ENCODE measurements at places on chromosomes 1 and 21.
A peak's percentile ranks its signal among the peaks of the same experiment; 100 is the strongest.

DNA sequence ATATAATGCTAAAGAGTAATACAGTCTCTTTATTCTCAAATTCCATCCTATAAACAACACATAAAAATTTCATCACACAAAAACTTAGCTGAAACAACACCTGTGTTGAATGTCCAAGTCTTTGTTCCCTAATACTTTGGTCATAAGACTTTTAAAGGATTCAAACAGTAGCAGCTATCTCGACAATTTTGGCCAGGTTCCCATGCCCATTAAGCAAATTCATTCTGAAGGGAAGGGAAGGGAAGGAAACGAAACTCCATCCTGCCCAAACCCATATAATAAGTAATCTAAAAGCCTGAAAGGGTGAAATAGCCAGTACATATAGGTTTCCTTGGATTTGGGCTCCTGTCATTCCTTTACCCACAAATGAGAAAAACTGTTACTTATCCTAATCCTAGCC is 7.5 kb downstream of the IVNS1ABP start:
- no peak for DNase-seq

GRCh38 chr1:149917571-149918144 is at the start of gene SV2A:
SV2A (minus strand) TSS chr1:149917844; CDS start chr1:149913840, 4,004 bp downstream.
- peak; percentile 49 for DNase-seq

GRCh38 chr1:17162941-17163340 is 42.0 kb upstream of the PADI1 start:
- DNase-seq = no peak

DNA sequence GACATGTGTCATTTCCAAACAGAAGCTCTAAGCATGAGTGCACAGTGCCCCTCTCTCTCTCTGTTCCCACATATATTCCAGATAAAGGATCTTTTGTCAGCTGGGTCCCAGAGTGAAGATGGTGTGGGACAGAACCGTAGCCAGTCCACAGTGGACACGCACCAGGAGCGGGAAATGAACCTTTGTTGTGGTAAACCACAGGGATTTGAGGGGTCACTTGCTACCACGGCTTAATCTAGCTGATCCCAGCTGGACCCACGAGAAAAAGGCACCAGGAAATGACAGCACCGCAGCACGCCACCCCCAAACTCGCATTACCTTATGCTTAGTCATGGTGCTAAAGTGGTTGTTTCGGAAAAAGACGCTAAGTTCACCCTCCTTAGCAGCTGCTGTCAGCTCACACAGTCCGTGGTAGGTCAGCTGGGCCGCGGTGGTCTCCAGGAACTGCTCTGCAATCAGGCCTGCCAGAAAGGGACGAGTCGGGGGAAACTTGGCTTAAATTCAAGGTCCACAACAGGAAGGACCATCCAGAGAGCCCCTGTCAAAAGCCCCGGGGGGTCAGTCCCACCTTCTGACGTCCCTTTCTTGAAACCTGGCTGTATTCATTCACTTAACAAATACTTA is 7.5 kb downstream of the MINDY1 start:
- DNase-seq = peak; percentile 89

DNA sequence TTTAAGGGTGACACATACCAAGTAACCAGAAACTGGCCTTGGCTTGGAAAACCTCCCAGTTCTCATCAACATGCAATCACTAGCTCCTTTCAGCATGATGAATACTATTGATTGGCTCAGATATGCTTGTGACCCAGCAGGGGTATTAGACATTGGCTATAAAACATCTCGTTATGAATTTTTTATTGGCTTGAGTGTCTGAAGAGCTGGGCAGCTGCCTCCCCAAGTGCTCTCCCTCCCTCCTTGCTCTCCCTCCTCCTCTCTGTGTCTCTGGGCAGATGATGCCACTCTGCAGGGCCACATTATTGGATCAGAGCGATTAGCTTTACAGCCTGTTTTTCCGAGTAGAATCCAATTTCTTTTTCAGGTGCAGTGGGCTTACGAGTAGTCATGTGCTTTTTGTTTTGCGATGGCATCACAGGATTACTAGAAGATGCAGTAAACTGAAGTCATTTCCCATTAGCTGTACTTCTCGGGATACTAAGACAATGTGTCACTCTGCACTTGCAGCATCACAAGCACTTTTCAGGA is 79.3 kb upstream of the ATF3 start:
- peak; percentile 62 for DNase-seq

GRCh38 chr1:117112047-117112717 is 9.4 kb downstream of the TRIM45 start:
- DNase-seq = no peak

GRCh38 chr1:92910081-92910480 is 51.2 kb downstream of the DIPK1A start:
- DNase-seq = no peak

- no peak for DNase-seq
Observed at GRCh38 chr1:152487871-152488270, 22.7 kb upstream of the LCE5A start.

- DNase-seq = peak; percentile 99
Observed at GRCh38 chr1:52574594-52574993, 21.7 kb upstream of the TUT4 start.

DNA sequence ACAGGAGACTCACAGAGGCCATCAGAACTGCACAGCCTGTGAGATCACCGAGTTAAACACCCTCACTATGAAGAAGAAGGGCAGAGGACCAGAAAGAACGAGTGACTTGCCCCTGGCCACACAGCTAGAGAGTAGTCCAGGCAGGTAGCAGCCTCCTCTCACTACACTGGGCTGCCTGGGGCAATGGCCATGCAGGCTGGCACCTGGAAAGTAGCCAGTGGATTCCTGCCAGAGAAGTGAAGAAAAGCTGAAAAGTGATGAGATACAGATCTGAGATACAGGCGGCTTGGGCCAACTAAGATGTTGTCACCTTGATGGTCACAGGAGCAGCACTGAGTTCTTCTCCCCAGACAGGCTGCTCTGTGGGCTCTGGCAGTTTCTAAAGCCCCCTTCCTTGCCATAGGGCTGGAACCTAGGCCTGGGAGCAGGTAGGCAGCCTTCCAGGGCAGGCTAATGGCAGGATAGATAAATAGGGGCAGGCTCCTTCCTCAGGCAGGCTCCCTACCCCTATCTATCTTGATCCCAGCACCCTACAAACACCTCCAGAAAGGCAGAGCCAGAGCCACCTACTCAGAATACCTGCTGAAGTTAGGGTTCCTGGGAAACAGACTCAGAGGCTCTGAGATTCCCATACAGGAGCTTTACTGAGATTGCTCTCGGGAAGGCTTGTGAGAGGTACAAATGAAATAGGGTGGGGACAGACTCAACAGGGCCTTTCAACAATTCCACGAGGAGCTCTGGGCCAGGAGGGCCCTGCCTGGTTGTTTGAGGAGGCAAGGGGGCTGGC is 106.3 kb downstream of the BEND5 start:
- no peak for DNase-seq

DNA sequence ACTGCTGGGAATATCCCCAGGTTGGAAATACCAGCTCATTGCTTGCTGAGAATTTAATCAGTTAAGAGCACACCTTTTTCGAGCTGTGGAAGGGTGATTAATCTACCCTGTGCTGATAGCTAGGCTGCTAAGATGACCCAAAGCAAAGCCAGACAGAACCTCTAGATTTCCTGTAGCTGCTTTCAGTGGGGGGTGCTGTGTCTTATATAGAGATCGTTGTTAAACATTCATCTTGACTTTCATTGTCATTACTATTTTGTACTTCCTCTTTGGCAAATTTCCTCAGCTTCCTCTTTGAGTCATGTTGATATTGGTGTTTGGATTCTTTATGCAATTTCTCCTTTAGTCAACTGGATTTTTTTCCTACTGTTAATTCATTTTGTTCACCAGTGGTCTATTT is 155.3 kb downstream of the DISC1 start:
- DNase-seq = peak; percentile 10

GRCh38 chr1:71964188-71964587 is 318.2 kb downstream of the NEGR1 start:
- no peak for DNase-seq

- DNase-seq = peak; percentile 7
Observed at GRCh38 chr1:39788758-39789570, at the start of gene BMP8B. BMP8B (minus strand) TSS chr1:39788865; CDS start chr1:39788485, 380 bp downstream.

GRCh38 chr21:37917612-37918011 is 1.4 kb upstream of the KCNJ6 start:
- peak; percentile 80 for DNase-seq

- no peak for DNase-seq
Observed at GRCh38 chr1:34898330-34898761, 31.1 kb downstream of the DLGAP3 start.

- DNase-seq = no peak
Observed at GRCh38 chr1:229759586-229759985, 133.5 kb downstream of the URB2 start.

DNA sequence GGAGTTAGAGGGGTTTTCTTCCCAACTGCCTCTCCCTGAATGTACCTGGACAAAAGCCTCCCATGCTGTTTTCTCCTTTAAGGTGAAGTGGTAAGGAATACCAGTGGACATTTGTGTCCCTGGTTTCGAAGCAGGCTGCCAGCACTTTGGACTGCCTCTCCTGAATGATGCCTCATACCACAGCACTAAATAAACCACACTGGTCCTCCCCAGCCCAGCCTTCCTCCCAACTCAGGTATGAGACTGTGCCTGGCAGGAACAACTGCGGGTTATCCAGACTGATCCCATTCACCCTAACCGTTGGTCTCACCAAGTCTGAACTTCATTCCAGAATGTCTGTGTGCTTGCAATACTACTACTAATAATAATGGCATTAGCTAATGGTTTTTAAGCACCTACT is 9.3 kb downstream of the COQ8A start:
- no peak for DNase-seq

DNA sequence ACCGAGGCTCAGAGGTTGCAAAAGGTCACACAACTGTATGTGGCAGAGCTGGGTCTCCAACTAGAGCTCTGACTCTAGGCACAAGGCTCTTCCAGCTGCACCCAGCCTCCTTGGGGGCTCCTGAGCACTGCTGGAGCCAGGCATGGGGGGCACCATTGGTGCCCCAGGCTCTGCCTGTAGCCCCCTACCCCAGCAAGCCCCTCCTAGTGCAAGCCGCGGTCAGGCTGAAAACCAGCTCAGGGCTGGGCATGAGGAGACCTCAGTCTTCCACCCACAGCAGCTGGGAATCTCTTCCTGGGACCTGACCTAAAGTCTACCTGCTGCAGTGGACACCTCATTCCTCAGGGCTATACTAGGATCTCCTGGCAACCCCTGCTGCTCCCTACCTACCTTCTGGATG is 14.6 kb downstream of the TNNT2 start:
- no peak for DNase-seq

DNA sequence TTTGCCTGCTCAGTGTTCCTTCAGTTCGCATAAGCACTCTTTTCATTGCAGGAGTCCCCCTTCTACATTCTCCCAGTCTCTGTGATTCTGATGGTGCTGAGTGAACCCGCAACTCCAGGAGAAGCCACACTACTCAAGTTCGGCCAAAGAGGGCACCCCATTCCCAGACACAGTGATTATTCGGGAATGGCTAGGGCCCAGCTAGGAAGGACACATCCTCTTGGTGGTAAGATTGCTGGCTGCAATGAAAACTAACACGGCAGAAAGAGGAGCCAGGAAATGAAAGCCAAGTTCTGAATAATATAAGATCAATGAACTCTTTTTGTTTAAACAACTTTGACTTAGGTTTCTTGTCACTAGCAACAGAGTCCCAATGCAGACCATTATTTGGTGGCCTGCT is 14.9 kb downstream of the CREG1 start:
- no peak for DNase-seq

GRCh38 chr1:30645807-30646206 is 77.6 kb downstream of the MATN1 start:
- DNase-seq = peak; percentile 6

DNA sequence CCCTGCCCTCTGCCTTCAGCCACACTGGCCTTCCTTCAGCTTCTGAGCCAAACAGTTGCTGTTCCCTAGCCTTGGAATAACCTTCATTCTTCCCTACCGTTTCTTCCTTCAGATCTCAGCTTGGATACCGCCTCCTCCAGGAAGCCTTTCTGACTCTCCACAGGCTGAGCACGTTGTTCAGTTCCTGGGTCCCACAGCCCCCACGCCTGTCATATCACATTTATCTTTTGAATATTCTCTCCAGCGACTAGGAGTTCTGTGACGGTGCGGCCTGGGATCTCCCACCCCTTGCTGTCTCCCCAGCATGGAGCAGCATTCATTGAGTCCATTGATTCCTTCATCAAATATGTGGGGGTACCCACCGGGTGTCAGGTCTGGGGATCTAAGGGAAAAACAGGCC is 39.2 kb downstream of the EPHA2 start:
- no peak for DNase-seq

- peak; percentile 55 for DNase-seq
Observed at GRCh38 chr1:168261390-168261789, 19.3 kb upstream of the TBX19 start.

DNA sequence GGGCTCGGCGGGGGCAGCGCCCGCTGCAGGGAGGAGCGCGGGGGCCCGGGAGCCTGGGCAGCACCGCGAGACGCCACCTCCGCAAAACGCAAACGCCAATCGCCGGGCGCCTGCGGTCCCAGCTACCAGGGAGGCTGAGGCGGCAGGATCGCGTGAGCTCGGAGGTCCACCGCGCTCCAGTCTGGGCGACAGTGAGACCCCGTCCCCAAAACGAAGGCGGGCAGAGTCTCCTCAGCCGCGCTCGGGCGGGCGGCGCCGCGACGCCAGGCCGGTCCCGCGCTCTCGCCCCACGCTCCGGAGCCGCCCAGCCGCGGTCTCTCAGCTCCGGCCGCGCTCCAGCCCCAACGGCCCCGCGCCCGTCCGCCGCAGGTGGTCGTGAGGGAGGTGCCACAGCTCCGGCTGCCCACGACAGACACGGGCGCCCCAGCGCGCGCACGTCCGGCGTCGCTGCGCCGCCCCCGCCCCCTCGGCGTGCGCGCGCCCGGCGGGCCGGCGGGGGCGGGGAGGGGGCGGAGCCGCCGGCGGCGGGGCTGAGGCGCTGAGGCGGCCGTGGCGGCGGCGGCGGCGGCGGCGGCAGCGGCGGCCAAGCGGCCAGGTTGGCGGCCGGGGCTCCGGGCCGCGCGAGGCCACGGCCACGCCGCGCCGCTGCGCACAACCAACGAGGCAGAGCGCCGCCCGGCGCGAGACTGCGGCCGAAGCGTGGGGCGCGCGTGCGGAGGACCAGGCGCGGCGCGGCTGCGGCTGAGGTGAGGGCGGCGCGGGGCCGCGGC is at the start of gene ADARB1:
Gene ADARB1 (plus strand): TSS at position 533 of the 770 bp plus-strand sequence. CDS start 97,077 bp downstream, outside the sequence.
- DNase-seq = peak; percentile 64

DNA sequence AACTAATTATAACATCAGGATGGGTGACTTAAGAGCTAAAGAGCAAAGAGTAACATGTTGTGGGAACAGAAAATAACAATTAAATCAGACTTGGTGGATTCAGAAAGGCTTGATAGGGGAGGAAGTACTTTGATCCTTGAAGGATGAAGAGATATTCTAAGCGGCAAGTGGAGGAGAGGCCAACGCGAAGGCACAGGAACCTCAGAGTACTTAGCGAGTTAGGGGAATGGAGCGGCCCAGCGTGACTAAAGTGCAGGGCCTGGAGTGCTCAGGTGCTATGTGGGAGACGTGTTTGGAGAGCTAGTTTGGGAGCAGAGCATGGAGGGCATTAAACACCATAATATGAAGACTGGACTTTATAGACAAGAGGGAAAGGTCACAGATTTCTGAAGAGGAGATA is 64.3 kb downstream of the ADCY10 start:
- no peak for DNase-seq

DNA sequence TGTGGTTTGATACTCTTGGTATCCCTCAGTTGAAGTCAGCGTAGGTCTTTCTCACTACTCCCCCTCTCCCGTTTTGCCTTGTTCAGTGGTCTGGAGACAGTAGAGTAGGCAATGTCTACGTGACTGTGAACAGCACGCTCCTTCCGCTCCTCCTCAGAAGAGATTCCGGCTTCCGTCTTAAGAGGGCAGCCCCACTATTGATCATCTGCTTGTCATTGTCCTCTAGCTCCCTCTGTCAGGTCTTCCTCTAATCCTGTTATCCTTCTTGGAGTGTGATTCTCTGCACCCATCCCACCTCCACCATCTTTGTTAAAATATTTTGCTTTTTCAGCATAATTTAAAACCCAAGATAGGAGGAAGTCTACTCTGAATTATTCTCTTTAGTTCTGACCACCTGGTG is 129.9 kb upstream of the KCNK2 start:
- no peak for DNase-seq

Measured in iris pigment epithelial cell (primary cell).